ENCODE measurements at places on chromosomes 12 and 14. TPM values are rescaled to one million over a fixed set of nuclear protein-coding genes. Genes with fewer than 3 reads are reported as not detected.

DNA sequence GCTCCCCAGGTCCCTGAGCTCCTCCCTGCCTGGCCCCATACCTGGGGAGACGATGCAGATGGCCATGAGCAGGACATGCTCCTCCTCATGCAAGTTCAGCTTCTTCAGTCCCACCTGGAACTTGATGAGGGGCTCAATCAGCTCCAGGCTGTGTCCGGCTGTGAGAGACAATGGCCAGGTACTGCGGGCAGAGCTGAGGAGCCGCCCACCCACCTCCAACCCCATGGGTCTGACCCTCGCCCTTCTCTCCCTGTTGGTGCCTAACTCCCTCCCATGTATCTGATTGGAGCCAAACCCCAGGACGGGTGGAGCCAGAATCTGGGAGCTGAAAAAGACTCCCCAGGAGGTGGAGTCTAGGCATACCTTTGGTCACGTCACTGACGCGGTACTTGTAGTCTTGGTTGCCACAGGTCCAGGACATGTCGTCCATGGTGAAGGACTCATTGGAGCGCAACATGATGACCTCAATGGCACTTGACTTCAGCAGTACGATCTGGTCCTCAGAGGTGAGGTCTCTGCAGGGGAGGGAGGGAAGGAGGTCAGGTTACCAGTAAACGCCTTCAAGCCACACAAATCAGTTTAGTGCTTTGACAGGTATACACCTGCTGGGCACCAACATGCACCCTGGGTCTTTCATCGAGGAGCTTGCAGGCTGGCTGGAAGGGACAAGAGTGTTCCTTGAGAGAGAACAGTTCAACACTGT is 26.7 kb upstream of the HDAC7 start:
- H3K36me3 ChIP-seq = no peaks in the 10 kb centered on the region
- H3K27ac ChIP-seq = no peak overlapping the region
- no peak overlapping the region for H3K4me3 ChIP-seq

The ZC2HC1C gene
- 2.6 TPM for total RNA-seq

GRCh38 chr12:49708851-49709250 is 1.6 kb upstream of the FMNL3 start:
- no peak overlapping the region for H3K27ac ChIP-seq
- H3K4me1 ChIP-seq = no peaks in the 10 kb centered on the region

DNA sequence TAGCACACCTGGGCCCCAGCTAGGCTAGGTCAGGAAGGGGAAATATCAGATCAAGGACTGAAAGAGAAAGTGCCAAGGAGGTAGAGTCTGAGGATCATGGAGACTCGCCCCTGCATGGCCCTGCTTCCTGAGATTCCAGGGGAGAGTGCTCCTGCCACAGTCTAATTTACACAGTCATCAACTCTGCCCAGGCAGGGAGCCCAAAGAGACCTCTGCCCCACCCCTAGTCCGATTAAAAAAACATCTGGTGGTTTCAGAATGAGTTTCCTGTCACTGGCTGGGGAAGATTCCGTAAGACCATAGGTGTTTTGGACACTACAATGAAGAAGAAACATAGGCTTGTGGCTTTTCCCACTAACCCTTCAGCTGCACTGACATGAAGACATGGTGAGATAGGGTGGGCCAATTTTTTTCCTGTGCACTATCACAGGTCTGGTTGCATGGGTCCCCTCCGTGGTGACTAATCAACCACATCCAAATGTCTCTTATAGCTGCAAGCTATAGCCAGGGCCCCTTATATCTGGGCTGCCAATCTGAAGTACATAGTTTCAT is 31.5 kb upstream of the GZMB start:
- no peaks in the 10 kb centered on the region for H3K27me3 ChIP-seq
- no peak overlapping the region for H3K27ac ChIP-seq
- H3K4me3 ChIP-seq = no peak overlapping the region

DNA sequence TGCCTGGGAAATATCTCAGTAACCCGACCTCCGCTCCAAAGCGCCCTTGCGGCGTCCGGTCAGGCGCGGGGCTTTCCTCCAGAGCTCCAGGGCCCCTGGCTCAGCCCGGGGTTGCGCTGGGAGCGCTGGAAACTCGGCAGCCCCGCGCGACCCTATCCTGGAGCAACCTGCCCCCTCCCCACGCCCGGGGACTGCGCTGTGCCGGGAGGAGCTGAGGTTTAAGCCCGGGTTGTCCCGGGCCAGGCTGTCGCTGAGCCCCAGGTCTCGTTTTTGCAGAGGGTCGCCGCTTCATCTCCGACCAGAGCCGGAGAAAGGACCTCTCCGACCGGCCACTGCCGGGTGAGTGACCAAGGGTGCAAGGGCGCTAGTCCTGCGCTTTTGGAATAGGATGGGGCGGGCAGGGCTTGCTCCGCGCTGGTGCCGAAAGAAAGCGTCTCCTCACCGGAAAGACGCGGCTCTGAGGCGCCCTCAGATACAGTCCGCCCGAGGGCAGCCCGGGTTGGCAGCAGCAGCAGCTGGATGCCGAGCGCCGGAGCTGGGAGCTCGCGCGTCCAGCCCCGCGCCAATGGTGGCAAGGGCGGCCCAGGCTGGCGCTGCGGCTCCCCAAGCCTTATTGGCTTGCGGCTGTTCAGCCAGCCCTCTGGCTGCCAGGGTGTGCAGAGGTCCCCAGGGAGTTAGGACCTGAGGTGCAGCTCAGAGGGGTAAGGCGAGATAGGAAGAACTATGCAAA is 1.5 kb downstream of the SPX start:
- H3K27me3 ChIP-seq = peaks cover 27% of the 10 kb centered on the region
- H3K4me3 ChIP-seq = peak overlapping the region; percentile 68
- DNase-seq = no peak
- H3K36me3 ChIP-seq = no peaks in the 10 kb centered on the region
- H3K27ac ChIP-seq = no peak overlapping the region
